ENCODE measurements at places on chromosomes 2 and 18.

- no peak for DNase-seq
These were observed 73.3 kb downstream of the TXNL1 start for GRCh38 chr18:56565046-56565445.

DNA sequence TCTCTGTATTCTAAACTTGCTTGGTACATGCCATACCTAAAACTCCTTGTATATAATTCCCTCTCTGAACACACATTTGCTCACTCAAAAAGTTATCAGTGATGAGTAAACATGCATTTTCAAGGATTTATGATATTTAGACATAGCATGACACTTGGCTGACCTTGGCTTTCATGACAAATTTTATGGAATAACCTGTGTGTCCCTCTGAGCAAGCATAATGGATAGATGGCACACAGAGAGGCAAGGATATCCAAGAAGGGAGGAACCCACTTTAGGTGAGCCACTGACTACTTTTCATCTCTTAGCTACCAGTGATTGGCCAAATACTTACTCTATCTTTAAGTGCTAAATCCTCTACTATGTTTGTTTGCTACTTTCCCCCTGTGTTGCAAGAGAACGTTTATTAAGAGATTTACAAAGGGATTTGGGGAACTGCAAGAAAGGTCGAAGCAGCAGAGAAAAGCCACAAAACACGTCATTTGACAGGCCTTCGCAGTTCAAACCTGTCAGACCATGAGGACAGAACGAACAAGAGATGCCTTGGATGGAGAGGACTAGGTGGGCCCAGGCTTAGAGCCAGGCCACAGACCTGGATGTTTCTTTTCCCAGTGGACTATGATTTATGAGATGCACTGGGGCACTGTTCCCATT lies 379.9 kb downstream of the NBAS start:
- no peak for DNase-seq

DNA sequence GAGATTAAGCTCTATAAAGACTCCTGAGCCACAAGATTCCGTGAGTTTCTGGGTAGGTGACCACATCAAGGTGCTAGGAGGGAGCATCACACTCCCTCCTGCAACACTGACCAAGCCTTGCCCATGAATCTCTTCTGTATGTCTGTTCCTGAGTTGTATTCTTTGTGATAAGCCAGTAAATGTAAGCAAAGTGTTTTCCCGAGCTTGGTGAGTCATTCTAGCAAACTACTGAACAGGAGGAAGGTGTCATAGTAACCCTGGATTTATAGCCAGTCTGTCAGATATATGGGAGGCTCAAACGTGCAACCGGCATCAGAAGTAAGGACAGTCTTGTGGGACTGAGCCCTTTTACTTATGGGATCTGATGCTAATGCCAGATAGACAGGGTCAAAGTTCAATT lies 346.1 kb upstream of the KYNU start:
- DNase-seq: no peak

DNA sequence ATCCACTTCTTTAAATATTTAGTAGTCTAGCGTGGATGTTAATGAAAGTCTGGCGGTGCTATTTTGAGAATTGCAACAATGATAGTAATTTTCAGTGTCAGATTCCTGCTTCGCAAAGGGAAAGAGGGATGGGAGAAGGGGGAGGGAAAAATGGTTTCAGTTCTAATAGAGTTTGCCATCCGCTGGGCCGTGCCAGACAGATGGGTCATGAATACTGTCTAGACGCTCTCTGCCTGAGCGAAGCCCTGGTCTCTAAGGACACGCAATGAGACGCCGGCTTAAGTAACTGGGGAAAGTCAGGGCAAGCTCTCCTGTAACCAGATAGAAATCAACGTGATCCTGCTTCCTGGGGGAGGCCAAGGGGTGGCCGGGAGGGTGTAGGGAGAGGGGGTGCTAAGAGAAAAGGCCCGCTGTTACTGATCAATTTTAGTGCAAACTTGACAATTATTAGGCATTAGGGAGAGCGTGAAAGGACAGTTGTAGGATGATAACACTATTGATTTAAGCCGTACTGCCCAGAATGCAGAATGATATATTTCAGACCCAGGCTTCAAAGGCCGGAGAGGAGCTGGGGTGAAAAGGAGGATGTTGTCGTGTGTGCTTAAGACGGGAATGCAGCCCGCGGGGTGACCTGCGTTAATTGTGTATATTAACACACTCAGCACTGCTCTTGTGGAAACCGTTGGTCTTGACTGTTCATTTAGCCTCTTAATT lies 229.2 kb downstream of the LDLRAD4 start:
- no peak for DNase-seq

GRCh38 chr18:11857177-11857887 lies 6.1 kb downstream of the CHMP1B start:
- DNase-seq: no peak

DNA sequence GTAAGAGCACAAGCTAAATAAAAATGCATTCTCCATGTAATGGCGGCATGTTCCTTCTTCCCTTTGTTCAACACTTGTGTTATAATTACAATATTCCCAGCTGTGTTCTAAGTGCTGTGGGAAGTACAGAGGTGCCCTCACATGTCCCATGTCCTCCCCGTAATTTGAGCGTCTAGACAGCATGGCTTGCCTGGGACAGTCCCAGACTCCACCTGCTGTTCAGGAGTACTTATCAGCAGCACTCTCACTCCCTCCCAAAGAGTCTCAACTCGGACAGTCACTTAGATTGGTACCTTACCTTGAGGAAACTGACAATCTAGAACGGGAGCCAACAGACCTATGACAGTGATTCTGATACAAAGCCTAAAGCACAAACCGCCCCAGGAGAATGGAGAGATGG lies 370.5 kb downstream of the EIPR1 start:
- DNase-seq: no peak

DNA sequence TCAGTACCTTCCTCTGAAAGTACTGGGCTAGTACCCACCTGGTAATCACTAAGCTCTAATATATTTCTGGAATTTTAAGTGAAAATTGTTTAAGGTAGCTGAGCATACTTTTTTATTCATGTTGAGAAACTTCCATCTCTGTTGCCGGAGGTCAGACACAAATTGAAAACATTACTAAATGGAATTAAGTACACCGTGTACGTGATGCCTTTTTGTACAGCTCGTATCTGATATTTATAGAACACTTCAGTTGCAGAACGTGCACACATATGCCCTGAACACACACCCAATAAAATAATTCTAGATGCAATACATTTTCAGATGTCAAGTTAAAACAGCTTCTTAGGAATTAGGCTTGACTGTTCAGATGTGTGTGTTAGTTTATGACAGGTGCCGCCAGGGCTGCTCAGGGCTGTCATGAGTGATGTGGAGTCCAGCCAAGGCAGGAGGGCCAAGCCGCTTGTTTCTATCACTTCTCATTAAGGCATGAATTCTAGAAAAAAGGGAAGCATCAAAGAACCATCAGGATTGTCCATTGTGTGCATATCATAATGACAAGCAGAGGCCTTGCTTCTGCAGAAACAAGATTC lies 80.9 kb upstream of the FOSL2 start:
- no peak for DNase-seq

GRCh38 chr2:58562276-58562675 lies 321.2 kb upstream of the FANCL start:
- DNase-seq: no peak

GRCh38 chr2:188338463-188338862 lies 46.8 kb downstream of the GULP1 start:
- no peak for DNase-seq

DNA sequence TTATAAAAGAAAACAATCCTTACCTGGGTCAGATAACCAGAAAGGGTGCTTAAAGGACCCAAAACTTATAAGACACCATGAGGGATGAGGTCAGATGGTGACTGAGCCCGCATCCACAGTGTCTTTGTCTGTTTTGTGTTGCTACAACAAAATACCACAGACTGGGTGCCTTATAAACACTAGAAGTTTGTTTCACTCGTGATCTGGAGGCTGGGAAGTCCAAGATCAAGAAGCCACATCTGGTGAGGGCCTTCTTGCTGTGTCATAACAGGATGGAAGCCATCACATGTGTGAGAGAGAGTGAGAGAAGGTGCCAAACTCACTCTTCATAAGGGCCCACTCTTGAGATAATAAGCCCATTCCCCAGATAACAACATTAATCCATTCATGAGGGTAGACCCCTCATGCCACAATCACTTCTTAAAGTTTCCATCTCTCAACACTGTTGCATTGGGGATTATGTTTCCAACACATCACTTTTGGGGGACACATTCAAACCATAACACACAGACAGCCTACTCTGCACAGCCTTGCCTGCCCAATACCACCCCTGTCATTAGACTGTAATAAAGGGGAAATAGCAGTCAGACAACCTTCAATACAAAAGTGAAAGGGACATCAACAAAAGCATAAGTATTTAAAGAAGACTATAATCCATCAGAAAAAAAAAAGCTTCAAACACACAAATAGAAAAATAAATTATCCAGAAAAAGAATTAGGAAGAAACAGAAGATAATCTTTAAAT lies 249.8 kb downstream of the ANAPC1 start:
- no peak for DNase-seq

- DNase-seq: no peak
These were observed 275.3 kb downstream of the GALR1 start for GRCh38 chr18:77524909-77525308.

DNA sequence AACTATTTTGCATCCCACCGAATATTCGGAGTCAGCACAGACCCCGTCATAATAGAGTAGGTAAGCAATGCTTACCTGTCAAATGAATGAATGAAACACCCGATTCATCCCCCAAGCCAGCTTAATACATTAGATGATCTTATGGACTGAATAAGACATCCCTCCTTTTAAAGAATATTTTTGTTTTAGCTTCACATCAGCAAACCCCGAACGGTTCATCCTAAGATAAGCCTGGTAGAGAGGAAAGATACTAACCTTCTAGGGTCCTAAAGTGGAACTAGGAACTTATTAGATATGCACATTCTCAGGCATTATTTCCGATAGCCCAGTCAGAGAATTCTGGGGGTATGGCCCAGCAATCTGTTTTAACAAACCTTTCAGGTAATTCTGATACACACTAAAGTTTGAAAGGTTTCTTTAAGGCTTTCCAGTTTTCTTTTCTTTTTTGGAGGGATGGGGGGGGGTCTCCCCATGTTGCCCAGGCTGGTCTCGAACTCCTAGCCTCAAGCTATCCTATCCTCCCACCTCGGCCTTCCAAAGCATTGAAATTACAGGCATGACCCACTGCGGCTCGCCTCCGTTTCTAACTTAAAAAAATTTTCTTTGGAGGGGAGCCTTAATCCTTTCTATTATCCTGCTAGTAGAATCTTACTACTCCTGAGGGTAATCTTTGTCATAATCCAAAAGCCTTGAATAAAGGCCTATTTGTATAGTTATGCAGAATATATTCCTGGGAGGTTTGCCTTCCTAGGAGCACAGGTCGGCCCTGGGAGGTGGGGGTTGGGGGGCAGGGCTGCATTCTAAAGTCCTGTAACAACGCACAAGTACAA lies 1.0 kb upstream of the ACTR3 start:
- no peak for DNase-seq

GRCh38 chr2:151217343-151217742 lies 44.3 kb downstream of the RBM43 start:
- DNase-seq: no peak

DNA sequence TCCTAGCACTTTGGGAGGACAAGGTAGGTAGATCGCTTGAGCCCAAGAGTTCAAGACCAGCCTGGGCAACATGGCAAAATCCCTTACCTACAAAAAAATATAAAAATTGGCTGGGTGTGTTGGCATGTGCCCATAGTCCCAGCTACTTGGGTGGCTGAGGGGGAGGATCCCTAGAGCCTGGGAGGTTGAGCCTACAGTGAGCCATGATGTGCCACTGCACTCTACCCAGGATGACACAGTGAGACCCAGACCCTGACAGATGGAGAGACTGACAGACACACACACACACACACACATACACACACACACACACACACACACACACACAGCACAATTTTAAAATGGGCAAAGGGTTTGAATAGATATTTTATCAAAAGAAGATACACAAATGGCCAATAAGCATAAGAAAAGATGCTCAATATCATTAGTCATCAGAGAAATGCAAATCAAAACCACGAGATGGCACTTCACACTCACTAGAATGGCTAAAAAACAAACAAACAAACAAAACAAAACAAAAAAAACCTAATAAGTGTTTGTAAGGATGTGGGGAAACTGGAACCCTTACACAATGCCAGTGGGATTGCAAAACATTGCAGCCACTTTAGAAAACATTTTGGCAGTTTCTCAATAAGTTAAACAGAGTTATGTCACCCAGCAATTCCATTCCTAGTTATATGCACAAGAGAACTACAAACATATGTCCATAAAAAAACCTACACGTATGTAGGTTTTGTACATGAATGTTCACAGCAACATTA lies 42.3 kb downstream of the BAZ2B start:
- DNase-seq: no peak

- DNase-seq: no peak
These were observed 151.1 kb upstream of the MSH6 start for GRCh38 chr2:47631792-47632398.

DNA sequence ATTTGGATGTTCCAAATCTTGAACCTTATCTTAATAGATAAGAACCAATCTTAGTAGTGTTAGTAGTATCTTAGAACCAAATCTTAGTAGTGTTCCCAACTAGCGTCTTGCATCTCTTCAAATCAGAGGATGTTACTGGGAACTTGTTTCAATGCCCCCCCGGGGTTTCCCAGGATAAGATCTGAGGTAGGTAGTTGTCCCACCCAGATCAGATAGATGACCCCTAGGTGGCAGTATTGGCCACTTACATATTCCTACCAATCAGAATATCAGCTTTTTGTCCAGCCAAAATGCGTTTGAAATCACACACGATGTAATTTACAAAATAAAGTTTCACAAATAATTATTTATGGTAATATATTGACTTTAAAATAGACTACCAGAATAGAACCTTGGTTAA lies 314.8 kb downstream of the MBD2 start:
- no peak for DNase-seq

GRCh38 chr2:162635706-162636105 lies 202.9 kb downstream of the KCNH7 start:
- no peak for DNase-seq

DNA sequence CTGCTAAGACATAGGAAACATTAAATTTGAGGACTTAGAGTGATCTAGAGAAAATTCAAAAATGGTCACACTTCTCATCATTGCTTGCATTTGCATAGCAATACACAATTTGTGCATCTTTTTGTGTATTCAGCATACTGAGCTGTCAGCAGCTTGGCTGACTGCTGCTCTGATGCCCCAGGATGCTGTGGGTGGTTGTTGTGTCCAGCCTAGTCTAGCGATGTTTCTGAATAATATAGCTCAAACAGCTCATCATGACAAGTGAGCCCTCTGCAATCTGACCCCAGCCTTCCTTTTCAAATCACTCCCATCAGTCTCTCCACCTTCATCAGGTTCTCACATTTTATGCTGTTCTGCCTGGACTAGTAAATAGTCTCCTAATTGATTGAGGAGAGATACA lies 483.7 kb upstream of the SPHKAP start:
- DNase-seq: no peak

- DNase-seq: no peak
These were observed 144.1 kb downstream of the CDC42EP3 start for GRCh38 chr2:37527361-37527760.

DNA sequence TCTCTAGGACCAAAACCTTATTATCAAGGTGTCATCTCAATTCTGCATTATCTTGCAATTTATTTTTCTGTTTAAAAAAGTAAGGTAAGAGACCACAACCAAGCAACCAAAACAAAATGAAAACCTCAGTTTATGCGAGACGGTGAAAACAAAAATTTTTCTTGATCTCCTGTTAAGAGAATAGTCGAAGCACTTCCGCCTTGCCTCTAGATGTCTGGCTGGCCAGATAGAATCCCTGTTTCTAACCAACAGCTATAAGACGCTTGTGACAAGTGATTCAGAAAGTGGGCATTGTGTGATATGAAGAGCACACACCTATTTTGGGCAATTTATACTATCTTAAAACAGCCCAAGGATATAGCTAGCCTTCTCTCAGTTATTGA lies 51.2 kb downstream of the MGAT5 start:
- DNase-seq: no peak

Measured in activated T-cell treated with anti-CD3 and anti-CD28 coated beads for 1 hour (primary cell).